ENCODE measurements at places on chromosomes 1 and 21.

DNA sequence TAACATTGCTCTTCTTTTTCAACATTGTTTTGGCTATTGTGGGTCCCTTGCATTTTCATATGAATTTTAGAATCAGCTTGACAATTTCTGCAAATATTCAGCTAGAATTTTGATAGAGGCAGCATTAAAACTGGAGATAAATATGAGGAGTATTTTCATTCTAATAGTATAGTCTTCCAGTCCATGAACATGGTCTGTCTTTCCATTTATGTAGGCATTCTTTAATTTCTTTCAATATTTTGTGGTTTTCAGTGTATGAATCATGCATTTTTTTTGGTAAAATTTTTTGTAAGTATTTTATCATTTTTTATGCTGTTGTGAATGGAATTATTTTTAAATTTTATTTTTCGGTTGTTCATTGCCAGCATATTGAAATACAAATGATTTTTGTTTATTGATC is 97.2 kb downstream of the DNAH14 start:
- no peak for DNase-seq

- DNase-seq: no peak
Measured at GRCh38 chr21:38921511-38922251, 116.0 kb downstream of the ETS2 start.

- no peak for DNase-seq
Measured at GRCh38 chr21:16082038-16082816, 352.4 kb downstream of the USP25 start.

GRCh38 chr1:168535536-168535935 is 8.3 kb downstream of the XCL2 start:
- no peak for DNase-seq

GRCh38 chr1:67335411-67335810 is 27.7 kb downstream of the IL12RB2 start:
- no peak for DNase-seq

DNA sequence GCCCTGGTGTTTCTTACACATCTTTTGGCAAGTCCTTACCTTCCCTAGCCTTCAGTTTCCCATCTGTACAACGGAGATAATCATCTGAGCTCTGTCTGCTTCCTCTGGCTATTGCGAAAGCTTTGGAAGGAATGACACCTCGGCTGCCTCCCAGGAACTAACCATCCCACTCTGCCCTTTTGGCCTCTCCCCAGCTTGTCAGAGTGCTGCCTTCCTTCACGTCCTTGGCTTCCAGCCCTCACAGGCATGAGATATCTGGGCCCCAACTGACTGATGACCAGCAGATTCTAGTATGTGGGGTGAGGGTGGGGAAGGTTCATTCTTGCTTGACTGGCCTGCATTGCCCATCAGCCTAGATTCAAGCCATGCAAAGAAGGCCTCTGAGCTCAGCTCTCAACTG is 253.1 kb upstream of the FGGY start:
- no peak for DNase-seq

DNA sequence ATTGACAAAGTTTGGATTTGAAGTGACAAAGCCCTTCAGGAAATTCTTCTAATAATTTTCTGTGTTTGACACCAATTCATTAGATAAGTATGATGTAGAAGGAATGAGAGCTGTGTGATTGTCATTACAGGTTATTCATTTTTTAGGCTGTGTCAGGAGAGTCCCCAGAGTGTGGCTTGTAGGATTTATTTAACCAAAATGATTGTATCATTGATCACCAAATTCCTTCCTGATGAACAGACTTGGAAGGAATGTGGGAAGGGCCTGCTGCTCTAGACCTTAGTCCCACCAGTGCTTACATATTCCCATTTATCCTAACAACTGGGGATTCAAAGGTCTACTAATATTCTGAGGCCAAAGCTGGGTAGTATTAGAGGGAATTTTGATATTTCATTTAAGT is 383.3 kb upstream of the KAZN start:
- DNase-seq: no peak

DNA sequence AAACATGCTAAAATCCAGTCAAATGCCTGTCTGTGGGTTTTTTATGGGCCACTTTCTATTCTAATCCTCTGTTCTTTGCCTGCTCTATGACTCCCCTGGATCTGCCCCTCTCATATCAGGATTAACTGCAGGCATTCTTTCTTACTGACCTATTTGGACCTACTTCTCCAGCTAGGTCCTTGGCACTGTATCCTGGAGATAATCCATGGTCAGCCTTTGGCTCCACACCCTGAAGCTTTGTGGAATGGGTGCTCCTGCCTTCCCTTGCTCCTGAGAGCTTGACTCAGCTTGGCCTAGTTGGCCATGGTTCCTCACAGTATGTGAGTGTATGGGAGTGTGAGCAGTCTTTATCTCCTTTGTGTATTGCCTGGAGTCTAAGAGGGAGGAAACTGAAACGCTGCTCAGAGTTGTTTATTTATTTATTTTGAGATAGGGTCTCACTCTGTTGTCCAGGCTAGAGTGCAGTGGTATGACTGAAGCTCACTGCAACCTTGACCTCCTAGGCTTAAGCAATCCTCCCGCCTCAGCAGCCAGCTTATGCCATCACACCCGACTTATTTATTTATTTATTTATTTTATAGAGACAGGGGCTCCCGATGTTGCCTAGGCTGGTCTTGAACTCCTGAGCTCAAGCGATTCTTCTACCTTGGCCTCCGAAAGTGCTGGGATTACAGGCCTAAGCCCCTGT is 28.7 kb upstream of the CDC14A start:
- DNase-seq: no peak

DNA sequence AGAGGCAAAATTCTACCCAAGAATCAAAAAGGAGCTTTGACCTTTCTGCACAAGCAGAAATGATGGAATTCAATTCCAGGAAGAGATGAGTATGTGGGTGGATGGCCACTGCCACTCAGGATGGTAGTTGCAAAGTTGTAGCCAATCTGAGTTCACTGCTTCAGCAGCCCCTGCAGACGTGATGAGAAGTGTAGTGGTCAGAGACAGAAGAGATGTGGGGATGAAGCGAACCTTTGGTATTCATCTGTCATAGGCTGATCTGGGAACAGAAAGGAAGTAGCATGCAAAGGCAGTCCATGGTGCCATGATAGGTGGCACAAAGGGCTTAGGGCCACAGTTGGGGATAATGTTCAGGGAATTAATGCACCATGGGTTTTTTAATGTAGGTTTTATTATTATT is 81.1 kb upstream of the PGBD5 start:
- no peak for DNase-seq

DNA sequence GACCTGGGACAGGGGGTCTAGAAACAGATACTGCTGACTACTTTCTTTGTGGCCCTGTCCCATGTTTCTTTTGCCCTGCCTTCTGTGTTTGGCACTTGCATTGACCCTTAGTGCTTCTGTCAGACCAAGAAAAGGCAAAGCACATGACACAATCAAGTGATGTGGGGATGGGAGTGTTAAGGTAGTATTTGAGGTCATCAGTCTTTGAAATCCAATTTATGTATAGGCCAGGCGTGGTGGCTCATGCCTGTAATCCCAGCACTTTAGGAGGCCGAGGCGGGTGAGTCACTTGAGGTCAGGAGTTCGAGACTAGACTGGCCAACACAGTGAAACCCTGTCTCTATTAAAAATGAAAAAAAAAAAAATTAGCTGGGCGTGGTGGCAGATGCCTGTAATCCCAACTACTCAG is 26.0 kb downstream of the SERBP1 start:
- DNase-seq: no peak

DNA sequence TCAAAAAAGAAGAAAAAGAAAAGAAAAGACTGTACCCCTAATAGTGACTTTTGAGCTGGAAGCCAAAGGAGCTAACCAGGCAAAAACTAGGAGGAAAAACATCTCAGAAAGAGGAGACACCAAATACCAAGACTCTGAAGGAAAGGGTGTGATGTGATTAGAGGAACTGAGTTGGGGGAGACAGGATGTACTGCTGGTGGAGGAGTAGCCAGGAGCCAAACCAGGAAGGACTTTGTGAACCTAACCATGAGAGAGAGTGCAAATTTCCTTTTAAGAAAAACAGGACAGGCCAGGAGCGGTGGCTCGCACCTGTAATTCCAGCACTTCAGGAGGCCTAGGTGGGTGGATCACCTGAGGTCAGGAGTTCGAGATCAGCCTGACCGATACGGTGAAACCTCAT is 4.1 kb upstream of the RBP7 start:
- DNase-seq: no peak

DNA sequence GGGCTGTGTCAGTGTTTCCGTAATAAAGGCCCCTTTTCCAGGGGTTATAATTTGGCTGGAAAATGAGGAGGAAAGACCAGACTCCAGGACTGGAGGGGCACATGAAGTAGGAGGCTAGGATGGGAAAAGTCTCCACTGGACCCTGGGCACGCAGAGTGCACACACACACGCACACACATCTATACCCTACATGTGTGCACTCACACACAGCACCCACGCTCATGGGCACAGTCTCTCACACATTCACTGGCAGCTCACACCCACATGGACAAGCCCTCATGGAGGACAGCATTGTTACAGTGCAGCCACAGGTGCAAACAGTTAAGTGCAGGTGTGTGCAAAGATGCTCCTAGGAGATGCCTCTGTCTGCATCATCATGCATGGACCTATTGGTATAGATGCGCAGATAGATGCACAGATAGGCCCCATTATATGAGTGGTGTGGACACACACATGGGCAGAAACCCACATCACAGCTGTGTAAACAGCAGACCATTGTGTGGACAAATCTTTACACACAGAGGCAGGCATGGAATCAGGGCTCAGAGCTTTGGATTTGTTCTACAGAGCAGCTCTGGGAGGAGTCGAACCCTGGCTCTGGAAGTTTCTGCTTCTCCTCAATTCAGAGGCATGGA is 9.1 kb upstream of the RUNX3 start:
- no peak for DNase-seq

- no peak for DNase-seq
Measured at GRCh38 chr1:55039342-55040082, at the start of gene PCSK9. TSS of gene PCSK9 (plus strand) at chr1:55039548. CDS start at chr1:55039838, 290 bp downstream.

DNA sequence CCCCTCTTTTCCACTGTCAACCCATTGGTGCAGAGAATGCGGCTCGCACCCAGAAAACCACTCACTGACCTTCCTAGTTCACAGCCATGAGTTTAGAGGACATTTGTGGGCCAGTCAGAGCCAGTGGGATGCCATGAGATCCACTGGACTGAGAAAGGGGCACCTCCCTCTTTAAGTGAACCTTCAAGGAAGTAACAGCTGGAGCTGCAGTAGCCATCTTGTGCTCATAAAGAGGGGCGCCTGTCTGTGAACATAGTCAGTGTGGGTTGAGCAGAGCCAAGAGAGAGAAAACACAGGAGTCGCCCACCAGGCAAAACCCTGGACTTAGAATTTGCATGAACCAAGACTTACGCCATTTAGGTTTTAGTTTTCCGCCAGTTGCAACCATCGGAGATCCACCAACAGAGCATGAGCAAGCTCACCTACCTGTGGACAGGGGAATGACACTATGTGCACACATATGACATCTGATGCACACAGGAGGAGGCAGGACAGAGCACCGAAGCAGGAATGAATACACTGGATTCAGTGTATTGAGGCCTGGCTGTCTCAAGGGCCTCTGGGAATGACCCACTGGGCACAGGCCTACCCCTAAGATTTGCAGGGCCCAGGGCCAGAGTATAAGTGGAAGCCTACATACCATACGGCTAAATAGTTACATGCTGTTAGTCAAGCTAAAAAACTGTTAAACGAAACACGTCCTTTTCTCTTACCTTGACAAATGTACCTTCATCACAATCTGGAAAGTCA is 151.6 kb downstream of the GRIK3 start:
- no peak for DNase-seq

- no peak for DNase-seq
Measured at GRCh38 chr1:3074800-3075199, 5.8 kb downstream of the PRDM16 start.

Data from stimulated activated CD4-positive, alpha-beta T cell treated with anti-CD3 and anti-CD28 coated beads, Interleukin-15, amount 100 ng/mL, for 48 hours (primary cell).